Stomach (tissue), 19 donors: ENCODE measurements at places on chromosomes 2 and 18. TPM values are rescaled to one million over a fixed set of nuclear protein-coding genes. Genes with fewer than 3 reads are reported as not detected.

Gene NGEF
- 4.2 TPM for total RNA-seq

Gene L3MBTL4
- 12.1 TPM for total RNA-seq

Gene KATNAL2
- total RNA-seq: not detected

Gene CAPN14
- total RNA-seq: not detected

Gene CD207
- total RNA-seq: not detected

Gene CYP27A1
- 15.8 TPM for total RNA-seq
